ENCODE measurements at places on chromosomes 6 and 20. TPM values are rescaled to one million over a fixed set of nuclear protein-coding genes. Genes with fewer than 3 reads are reported as not detected.

Gene KCNG1
- not detected for polyA plus RNA-seq

Gene FAM135A
- 14.8 TPM for polyA plus RNA-seq

Gene THEMIS
- polyA plus RNA-seq = not detected

Gene BHLHE23
- not detected for polyA plus RNA-seq

Gene TCF15
- polyA plus RNA-seq = not detected

Gene BACH2
- not detected for polyA plus RNA-seq

DNA sequence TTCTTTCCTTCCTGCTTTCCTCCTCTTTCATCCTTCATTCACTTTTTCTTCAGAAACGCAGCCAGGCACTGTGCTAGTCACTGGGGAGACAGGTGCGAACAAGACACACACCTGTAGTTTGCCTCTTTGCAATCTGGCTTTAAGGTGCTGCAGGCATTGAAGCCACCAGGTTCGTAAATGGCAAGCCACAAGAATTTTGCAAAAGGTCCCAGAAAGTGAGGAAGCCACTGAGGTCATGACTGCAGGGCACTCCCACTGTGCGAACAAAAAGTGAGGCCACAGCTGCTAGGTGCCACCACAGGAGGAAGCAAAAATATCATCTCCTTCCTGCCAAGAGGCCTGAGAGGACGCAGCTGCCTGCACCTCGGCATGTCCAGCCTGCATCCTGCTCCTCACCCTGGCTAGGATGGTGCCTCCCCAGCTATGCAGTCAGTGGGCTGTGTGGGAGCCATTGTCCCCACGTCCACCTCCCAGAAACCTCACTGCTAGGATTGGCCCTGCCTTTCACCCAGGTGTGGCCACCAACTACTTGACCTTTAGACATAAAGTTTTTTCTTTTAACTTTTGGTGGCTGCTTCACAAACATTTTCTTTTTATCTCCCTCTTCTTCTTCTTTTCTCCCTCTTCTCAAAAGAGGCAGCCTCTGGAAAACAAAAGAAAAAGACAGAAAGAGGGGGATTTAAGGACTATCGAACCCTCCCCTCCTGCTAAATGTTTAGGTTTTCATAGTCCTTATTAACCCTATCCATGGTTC is 230.8 kb downstream of the BCAS1 start:
- DNase-seq = peak; percentile 96

- no peak for DNase-seq
Observed at GRCh38 chr6:150717419-150717818, 117.7 kb downstream of the PLEKHG1 start.

- no peak for DNase-seq
Observed at GRCh38 chr20:36149469-36149868, 5.1 kb upstream of the EPB41L1 start.

DNA sequence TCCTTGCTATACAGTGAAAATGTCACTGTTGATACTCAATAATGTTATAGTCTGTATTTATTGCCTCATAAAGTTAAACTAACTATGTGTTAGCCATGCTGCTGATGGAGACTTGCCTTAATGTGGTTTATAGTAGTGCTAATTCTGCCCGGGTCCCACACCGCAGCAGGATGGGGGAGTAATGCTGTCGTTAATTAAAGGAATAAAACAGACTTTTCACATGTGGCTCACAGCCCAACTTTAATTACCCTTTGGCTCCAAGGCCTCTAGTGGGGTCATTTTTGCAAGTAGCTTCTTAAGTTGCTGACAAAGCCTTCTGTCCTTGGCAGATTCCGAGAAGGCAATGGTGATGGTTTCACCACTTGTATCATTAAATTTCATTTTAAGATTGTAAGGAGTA is 634.3 kb downstream of the TBC1D32 start:
- no peak for DNase-seq

- DNase-seq = no peak
Observed at GRCh38 chr6:170317076-170317475, 10.5 kb downstream of the FAM120B start.

DNA sequence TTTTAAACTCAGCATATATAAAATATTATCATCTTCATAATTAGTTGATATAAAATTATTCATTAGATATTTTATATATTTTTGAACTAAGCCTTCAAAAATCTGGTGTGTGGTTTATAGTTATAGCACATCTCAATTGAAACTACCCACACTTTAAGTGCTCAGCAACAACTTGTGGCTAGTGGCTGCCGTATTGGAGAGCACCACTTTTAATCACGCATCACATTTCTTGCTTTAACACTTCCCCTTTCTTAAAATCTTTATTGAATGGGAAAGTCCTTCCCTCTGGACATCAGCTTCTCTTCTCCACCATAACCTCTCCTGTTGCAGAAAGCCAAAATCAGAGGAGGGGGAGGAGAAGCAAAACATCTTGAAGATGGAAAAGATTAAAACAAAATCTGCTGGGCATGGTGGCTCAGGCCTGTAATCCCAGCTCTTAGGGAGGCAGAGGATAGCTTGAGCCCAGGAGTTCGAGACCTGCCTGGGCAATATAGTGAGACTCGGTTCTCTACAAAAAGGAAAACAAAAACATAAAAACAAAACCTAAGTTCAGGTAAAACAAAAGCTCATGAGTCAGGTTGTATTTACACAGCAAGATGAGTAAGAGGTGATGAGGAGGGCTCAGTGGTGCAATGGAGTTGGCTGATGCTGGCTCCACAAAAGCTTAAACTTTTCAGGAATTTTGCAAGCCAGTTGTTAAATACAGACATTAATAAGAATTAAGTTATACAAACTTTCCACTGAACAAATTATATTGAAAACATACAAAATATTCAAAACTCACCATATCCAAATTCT is 237.0 kb upstream of the SUPT3H start:
- DNase-seq = no peak

GRCh38 chr20:44234566-44235317 is 12.4 kb upstream of the GDAP1L1 start:
- DNase-seq = no peak

GRCh38 chr6:29946223-29947076 is 4.1 kb downstream of the HLA-A start:
- DNase-seq = no peak

GRCh38 chr6:67369679-67370078 is 1265.4 kb upstream of the ADGRB3 start:
- no peak for DNase-seq

DNA sequence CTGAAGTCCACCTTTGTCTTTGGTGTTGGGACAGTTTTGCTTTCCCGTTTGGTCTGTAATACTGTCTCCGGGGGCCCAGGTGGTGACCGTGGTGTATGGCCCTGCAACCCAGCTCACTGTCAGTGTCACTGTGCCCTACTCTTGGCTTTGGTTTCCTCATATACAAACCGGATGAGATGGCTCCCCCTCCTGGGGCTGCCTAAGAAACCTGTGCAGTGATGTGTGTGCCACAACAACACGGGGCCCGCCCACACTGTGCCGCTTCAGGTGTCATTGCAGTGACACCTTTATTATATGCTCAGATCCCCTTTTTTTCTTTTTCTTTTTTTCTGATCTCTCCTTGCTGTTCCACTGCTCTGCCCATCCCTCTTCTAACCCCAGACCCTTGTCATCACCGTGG is 73.9 kb downstream of the RAMACL start:
- no peak for DNase-seq

DNA sequence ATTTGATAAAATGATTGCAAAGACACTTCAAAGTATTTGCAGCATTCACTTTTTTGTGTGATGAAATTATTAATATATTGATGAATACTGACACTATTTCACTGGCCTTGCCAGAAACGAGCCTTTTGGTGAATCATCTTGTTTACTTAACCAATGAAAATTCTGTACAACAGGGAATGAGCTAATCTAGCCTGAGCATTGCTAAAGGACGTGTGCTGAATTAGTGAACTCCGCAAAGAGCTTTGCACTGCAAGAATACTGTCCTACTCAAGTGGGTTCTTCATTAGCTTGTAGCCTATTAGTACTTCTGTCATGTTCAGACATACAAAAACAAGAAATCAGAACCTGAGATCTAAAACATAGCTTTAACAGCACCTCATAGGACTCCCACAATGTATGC is 172.0 kb upstream of the NRSN1 start:
- no peak for DNase-seq

DNA sequence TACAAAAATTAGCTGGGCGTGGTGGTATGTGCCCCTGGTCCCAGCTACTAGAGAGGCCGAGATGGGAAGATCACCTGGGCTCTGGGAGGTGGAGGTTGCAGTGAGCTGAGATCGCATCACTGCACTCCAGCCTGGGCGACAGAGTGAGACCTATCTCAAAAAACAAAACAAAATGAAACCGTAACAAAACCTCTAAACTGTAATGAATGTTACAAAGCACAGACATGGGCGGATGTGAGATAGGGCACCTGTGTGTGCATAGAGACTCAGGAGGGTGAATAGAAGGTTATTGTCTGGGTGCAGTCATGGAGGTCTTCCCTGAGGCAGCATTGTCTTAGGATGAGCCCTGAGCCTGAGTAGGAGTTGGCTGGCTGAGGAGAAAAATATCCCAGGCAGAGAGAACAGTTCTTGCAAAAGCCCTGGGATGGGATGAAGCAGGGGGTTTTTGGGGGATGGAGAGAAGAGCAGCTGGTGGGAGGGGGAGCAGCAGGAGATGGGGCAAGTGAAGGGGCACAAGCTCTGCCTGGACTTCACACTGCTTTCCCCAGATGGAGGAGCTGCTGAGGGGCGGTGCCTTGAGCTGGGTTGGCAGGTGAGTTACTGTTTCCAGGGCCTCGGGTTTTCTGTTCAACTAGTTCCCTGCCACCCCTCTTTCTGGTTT is 5.2 kb downstream of the BCAS4 start:
- DNase-seq = no peak

DNA sequence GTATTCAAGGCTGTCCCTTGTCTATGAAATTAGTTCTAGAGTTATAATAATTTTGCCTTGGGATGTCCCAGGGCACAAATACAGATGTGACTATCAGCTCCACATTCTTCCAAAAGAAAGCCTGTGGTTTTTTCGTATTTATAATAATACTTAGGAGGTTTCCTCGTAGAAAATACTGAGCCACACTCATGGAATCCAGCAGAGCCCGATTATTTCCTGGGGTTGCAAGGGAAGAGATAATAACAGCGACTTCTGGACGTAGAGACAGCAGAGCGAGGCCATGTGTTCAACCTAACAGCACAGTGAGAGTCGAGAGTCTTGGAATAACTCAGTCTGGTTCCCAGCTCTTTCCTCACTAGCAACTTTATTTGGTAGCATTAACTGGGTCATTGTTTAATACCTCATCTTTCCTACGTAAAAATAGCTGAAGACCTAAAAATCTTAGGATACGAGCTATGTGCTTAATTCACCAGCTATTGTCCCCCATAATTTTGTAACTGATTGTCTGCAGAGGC is 21.2 kb downstream of the CD83 start:
- no peak for DNase-seq

DNA sequence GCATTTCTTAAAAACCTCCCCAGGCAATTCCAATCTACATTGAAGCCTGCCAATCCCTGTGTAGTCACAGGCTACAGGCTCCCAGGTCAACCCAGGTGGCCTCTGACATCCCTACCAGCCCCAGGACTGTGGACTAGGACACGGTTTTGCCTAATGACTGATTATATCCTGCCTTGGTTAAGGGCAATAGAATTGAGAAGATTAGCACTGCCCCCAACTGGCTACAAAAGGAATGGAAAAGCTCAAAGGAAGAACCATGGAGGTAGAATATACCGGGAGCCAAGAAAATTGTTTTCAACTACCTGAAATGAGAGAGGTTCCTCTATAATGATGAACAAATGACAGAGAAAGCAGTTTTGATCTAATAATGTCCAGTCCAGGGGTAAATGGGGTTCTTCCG is 421.1 kb upstream of the AGPAT4 start:
- DNase-seq = no peak

DNA sequence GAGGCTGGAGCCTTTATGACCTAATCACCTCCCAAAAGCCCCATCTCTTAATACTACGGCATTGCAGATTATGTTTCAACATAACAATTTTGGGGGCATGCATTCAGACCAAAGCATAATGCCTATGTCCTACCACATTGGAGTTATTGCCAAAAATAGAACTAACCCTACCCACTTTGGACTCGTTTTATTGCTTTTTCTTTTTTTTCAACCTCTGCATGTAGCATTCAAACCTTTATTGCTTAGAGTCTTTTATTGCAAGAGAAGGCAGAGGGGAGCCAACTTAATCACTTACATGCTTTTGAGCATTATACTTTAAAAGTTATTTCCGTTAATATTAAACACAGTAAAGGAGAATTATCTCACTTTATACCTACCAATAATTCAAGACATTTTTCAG is 8.1 kb upstream of the MBOAT1 start:
- DNase-seq = no peak

DNA sequence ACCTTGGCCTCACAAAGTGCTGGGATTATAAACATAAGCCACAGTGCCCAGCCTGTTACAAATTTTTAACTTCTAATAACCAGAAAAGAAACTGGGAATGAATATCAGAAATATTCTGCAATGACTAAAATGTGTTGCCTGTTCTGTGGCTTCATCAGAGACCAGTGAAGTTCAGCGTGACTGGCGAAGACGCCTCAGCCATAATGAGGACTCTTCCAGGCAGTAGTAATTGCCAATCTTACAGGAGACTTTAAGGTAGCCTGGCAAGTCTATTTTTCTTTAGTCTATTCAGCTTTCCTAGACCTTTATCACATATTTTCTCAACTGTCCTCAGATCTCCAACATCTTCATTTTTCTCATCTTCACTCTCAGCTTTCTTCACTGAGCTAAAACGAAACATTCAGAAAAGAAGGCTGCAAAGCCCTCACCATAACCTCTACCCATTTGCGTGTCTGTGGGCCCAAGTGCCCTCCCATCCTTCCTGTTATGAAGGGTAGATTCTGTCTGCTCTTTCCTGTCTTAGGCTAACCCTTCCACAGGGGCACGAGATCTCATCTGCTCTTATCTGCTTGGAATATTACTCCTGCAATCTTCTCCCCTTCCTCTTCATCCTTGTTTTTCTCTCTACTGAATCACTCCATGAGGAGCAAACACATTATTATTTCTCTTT is 42.0 kb upstream of the OLIG3 start:
- DNase-seq = no peak

GRCh38 chr6:152563177-152563576 is 74.0 kb downstream of the SYNE1 start:
- no peak for DNase-seq

GRCh38 chr6:157831424-157832249 is 8.6 kb downstream of the SNX9 start:
- no peak for DNase-seq

DNA sequence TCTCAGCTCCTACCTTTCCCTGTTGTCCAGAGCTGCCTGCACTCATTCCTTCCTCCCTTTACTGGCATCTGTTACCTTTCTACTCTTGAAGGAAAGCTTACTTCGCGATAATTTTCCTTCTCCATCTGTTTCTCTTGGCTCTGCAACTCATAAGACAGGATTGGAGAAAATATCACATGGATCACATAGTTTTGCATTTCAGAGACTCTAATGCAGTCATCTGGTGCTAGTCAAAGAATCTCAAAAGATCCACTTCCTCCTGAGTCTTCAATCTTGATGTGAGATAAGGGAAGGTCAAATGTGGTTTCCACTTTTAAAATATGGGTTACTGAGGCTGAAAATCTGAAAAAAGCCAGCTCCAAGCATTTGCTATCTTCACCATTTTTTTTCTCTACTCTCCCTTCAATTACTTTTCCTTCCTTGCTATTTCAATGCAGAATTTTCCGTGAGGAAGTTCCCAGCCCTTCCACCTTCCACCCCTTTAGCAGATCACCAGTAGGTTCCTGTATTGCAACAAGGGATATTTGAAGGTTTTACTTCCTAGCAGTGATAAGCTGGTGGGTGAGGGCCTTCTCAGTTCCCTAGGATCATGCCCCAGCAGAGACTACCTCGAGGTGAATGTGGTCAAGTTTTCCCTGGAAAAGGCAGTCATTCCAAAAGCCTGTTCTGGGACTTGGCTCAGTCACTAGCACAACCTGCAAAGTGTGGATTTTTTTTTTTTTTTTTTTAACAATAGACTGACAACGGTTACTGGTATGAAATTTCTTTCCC is 62.8 kb upstream of the LRRC1 start:
- no peak for DNase-seq
